ENCODE measurements at places on chromosomes 7 and 10.

DNA sequence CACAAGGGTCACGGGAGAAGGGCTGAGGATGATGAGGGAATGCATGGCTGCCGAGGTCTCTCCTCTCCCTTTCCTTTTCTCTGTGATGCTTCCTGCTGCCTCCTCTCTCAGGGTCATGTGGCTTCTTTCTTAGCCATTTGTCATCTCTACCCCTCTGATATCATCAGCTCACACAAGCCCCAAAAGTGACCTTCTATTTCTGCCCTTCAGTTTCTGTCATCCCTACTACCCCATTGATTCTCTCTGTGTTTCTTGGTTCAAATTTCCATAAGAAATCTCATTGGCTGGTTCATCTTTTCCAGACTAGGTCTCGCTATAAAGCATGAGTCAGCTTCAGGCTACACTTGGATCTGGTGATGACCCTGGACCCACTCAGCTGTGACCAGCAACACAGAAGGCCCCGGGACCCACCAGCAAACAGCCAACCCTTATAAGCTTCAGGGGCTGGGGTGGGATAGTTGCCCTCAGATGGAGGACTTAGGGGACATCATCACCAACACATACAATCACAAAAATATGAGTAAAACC, 284.3 kb downstream of the SKAP2 start:
- DNase-seq: no peak

DNA sequence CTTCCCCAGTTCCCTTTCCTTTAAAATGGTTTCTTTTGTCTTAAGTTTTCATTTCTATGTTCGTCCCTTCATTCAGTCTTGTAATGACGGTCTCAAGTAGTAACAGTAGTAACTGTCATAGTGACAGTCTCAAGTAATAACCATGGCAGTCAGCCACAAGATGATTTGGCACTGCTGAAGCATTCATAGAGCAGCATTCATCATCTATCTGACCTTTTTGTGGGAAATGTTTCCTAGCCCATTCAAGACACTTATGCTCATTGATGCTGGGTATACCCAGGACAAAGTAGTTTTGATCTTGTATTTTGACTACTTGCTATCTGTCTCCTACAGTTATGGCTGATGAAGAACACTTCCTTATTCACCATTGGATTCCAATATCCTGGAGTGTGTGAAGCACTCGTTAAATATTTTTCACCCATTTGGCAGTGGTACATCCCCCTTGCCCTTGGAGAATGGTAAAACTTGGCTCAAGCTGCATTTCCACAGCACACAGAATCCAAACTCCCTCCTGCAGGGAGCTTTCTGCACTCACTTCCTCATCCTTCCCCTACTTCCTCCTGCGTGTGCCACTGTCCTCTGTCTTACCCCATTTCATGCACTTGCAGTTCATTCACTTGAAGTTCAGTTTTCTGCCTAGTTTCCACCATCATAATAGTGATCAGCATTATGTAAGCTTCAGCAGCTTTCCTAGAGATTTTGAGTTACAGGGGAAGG, 19.0 kb downstream of the GIMAP4 start:
- no peak for DNase-seq

- no peak for DNase-seq
Measured at GRCh38 chr10:5318148-5318547, 46.6 kb upstream of the UCN3 start.

- DNase-seq: no peak
Measured at GRCh38 chr7:95105627-95106026, 198.2 kb downstream of the PPP1R9A start.

GRCh38 chr10:80126876-80127275, 5.7 kb upstream of the PLAC9 start:
- DNase-seq: no peak

DNA sequence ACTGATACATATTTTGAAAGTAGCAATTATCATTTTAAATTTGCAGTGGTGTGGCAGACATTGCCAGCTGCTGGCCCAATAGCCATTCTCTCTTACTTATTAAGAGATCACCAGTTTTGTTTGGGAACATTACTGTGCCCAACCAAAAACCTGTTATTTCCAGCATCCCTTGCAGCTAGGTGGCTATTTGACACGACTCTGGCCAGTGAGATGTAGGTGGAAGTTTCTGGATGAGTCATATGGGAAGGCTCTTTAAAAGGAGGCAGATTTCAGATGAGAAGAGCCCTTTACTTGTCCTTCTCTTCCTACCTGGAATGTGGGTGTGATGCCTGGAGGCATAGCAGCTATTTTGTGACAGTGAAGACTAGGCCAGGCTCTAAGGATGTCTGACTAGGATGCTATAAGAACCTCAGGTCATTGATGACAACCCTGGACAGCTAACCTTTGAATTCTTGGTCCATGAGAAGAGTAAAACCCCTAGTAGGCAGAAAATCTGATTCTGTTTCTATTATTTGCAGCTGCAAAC, 77.9 kb downstream of the CARD11 start:
- no peak for DNase-seq

DNA sequence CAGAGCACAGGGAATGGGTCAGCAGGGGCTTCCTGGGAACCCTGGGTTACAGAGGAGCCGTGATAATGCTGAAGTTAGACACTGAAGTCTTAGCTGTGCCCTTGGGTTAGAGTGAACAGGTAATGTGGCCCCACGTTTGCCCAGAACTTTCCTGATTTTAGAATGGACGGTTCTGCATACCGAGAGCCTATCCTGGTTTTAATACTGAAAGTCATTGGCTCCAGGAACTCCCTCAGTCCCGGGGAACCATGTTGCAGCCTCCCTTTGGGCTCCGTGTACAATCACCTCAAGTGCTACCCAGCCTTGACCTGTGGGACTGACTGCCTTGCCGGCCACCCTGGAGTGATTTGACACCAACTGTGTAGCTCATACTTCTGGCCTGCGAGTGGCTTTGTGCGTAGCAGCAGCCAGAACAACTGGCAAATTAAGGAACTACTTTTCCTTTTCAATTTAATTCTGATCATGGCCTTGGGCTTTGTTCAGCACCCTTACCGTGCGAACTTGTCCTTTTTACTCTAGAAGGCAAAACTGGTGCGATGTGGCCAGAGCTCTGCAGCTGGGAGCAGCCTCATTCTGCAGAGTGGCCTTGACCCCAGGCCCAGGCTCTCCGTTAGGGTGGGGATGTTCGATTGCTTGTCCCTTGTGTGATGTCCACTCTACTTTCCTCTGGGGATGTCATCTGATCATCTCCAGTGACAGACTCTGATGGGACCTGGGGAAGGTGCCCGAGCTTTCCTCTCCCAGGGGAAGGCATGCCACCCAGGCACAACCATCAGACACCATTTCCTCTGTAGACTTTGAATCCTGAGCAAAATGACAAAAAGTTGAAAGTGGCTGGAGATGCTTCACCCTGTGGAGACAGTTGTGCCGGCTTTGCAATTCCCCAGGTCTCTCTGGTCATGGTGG, 265.9 kb downstream of the GLRX3 start:
- no peak for DNase-seq

DNA sequence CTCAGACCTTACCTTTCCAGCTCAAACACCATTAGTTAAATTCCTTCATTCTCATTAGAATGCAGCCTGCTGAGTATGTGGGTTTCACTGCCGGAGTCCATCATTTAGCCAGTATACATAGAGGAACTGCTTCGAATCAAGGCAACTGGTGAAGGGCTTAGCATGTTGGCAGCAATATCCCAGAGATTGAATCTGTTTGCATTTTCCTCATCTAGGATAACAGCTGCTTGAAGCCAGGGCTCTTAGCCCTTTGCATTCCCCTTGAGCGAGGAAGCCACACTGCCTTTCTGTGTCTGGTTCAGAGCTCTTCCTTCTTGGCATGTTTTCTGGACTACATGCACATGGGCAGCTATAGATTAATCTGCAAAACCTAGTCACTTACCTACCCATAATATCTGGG, 14.7 kb downstream of the NODAL start:
- DNase-seq: no peak

DNA sequence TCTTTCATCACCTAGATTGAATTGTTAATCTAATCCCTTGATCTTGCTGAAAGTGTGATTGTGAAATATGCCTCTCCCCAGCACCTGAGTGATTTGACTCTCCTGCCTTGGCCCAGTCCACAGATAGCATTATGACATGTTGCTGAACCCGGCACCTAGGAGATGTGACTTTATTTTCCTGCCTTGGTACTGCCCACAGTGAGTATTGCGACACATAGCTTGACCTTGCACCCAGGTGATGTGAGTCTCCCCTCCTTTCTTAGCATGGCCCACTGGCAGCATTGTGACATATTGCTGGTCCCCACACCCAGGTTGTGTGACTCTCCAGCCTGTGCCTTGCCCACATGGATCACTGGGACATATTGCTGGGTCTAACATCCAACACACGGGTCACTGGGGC, 32.5 kb upstream of the ZNF107 start:
- DNase-seq: no peak

DNA sequence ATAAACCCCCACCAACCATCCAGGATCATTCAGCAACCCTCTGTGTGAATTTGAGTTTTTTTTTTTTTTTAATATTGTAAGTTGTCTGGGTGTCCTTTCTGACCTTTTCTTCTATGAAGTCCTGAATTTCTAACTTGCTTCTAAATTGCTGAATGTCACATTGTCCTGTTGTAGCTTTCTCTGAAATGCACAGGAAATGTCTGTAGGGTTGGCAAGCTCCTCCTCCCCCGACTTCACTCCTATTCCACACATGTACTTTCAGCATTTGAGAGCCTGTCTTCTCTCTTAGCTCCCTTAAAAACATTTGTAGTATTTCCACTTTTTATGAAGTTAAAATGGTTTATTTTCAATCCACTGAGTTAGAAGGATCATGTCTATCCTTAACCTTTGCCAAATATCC, 3.3 kb upstream of the CNNM2 start:
- DNase-seq: no peak

GRCh38 chr10:81348003-81348402, 527.0 kb upstream of the NRG3 start:
- no peak for DNase-seq

GRCh38 chr10:93481637-93482144, 443 bp downstream of the MYOF start:
- no peak for DNase-seq

- no peak for DNase-seq
Measured at GRCh38 chr7:49638166-49638565, 135.3 kb upstream of the VWC2 start.

- DNase-seq: no peak
Measured at GRCh38 chr7:101231644-101232043, 6.0 kb downstream of the CLDN15 start.

DNA sequence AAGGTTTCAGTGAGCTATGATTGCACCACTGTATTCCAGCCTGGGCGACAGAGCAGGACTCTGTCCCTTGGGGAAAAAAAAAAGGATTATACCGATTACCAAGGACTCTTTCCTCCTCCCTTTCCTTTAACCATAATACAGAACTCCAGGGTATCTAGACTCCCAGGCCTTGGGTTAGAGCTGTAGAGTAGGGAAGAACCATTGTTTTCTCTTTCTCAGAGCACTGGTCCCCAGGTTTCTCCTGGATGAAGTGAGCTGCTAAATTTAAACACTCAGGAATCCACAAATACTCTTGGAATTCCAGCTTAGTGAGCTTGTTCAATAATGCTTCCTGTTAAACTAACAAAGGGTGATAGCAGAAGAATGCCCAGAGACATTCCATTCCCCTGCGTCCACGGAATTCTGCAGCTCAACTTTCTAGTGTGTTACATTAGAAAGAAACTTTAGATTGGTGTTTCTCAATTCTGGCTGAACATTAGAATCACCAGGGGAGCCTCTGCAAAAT, 14.6 kb upstream of the RPEL1 start:
- no peak for DNase-seq

- no peak for DNase-seq
Measured at GRCh38 chr10:50527442-50528043, 96.2 kb downstream of the SGMS1 start.

- no peak for DNase-seq
Measured at GRCh38 chr10:110525349-110526260, 27.9 kb downstream of the DUSP5 start.

DNA sequence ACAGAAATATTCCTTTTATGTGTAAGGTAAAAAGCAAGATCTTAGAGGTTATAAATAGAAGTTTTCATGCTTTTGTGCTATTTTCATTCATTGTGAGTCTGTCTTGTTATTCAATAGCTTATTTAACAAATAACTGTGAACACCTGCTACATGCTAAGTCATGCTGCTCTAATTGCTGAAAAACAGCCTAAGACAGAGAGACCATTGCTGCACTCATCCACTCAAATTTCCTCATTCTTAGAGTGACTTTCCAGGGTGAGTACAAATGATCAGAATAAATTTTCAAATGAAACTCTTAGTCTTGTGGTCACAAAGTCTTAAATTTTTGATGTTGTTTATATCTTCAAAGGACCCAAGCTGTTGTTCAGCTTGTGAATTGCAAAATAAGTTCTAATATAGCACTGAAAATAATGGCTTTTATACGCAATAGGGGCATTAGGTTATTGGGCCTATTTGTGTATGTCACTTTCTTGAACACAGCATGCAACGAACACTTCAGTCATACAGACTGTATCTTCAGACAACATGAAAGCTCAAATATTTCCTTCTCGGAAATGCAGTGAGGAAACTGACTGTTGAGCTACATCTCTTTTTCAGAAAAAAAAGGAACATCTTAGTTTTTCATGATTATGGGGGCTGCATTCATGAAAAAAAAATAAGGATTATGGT, 247.9 kb upstream of the PCDH15 start:
- no peak for DNase-seq

DNA sequence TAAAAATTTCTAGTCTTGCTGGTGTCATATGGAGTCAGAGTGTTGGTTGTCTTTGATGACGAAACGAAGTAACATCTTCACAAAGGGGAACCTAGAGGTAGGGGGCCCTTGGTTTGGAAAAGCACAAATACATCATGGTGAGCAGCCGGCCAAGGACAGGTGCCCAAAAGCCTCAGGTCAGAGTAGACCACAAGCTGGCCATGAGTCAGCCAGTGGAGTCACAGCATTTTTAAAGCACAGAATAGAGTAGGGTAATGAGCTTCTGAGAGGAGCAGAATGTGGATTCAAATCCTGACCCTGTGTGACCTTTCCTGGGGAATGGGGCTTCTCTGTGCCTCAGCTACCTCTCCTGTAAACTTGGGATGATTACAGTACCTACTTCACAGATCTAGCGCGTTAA, 5.3 kb downstream of the CAMK2B start:
- DNase-seq: no peak

GRCh38 chr7:135147341-135147898, 452 bp upstream of the TMEM140 start:
- DNase-seq: no peak

- no peak for DNase-seq
Measured at GRCh38 chr10:104631946-104632345, 9.1 kb upstream of the SORCS3 start.

GRCh38 chr7:122211362-122211761, 67.3 kb upstream of the AASS start:
- DNase-seq: no peak

- no peak for DNase-seq
Measured at GRCh38 chr10:128277267-128277840, 151.1 kb upstream of the MKI67 start.

DNA sequence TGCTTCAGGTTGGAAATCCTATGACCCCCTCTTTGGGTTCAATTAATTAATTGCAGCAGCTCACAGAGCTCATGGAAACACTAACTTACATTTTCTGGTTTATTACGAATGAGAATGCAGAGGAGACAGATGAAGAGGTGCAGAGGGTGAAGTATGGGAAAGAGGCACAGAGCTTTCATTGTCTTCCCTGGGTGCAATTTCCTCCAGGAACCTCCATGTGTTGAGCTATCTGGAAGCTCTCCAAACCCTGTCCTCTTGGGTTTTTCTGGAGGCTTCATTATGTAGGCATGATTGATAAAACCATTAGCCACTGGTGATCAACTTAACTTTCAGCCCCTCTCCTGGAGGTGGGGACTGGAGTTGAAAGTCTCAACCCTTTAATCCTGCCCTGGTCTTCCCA, 133.0 kb upstream of the AUTS2 start:
- no peak for DNase-seq

- DNase-seq: no peak
Measured at GRCh38 chr10:70656489-70656888, 15.8 kb upstream of the ADAMTS14 start.

Data from activated CD4-positive, alpha-beta T cell treated with anti-CD3 and anti-CD28 coated beads, Interleukin-2, amount 50 U/mL, for 4 hours (primary cell).